ENCODE measurements at places on chromosomes 3 and 15. TPM values are rescaled to one million over a fixed set of nuclear protein-coding genes. Genes with fewer than 3 reads are reported as not detected.

Gene RARRES1
- total RNA-seq, result 0.16 TPM

- DNase-seq, result no peak
- peaks cover 18% of the 10 kb centered on the region for H3K4me1 ChIP-seq
- no peak overlapping the region for H3K27ac ChIP-seq
- peaks cover 5% of the 10 kb centered on the region for H3K36me3 ChIP-seq
- no peaks in the 10 kb centered on the region for H3K27me3 ChIP-seq
- no peak overlapping the region for H3K4me3 ChIP-seq
Observed at GRCh38 chr3:99859825-99860224, 42.2 kb downstream of the CMSS1 start.

DNA sequence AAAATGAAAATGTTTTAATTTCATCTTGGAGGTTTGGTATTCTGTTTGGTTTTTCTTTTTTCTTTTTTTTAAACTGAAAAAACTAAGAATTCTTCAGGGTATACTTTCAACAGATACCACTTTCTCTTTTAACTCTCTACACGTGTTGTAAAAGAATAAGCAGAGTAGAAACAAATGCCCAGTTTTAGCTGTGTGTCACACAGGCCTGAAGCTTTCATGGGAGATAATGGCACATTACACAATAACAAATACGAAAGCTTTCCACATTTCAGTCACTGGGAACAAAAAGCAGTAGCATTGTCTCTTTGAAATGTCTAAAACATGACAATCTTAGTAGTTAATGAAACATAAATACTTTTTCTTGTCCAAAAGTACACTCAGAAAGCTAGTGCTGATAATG, 818.5 kb downstream of the TBL1XR1 start:
- H3K4me1 ChIP-seq, result peaks cover 24% of the 10 kb centered on the region
- H3K27me3 ChIP-seq, result no peaks in the 10 kb centered on the region
- DNase-seq, result no peak
- no peak overlapping the region for H3K4me3 ChIP-seq
- H3K36me3 ChIP-seq, result no peaks in the 10 kb centered on the region

GRCh38 chr3:17629400-17629799, 113.0 kb downstream of the TBC1D5 start:
- H3K4me1 ChIP-seq, result peaks cover 41% of the 10 kb centered on the region
- no peak for DNase-seq
- H3K4me3 ChIP-seq, result no peak overlapping the region
- no peak overlapping the region for H3K27ac ChIP-seq
- no peaks in the 10 kb centered on the region for H3K36me3 ChIP-seq

- H3K36me3 ChIP-seq, result no peaks in the 10 kb centered on the region
- H3K4me3 ChIP-seq, result no peak overlapping the region
- no peak overlapping the region for H3K27ac ChIP-seq
- no peak for DNase-seq
Observed at GRCh38 chr3:107212618-107213017, 164.6 kb upstream of the CCDC54 start.
